ENCODE measurements at places on chromosomes 7 and 10.
A peak's percentile ranks its signal among the peaks of the same experiment; 100 is the strongest.

DNA sequence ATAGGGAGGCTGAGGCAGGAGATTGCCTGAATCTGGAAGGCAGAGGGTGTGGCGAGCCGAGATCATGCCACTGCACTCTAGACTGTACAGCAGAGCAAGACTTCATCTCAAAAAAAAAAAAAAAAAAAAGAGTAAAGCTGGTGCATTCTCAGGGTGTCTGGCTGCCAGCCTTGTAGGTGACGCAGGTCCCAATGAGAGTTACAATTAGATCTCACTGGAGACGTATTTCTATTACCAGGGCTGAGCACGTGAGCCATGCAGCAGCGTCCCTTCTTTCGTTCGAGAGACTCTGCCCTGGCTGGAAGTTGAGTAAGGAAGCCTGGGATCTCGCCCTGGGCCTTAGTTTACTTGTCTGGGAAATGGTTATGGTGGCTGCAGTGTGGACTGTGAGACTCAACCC is 22.4 kb upstream of the ZMIZ1 start:
- DNase-seq: no peak

DNA sequence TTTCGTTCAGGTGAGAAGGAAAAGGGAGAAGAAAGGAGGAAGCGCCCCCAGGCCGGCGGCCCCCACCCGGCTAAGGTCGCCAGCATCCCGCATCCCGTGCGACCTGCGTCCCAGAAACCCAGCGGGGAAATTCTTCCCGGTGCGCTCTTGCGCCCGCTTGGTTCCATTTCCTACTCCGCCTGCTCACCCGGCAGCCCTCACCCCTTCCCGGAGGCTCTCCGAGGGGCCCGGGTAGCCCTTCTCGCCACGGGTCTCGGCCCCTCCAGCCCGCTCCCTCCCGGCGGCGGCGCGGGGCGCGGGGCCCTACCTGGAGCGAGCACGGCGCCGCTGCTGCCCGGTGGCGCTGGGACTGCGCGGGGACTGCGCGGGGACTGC is at the start of gene PRKCQ:
Gene PRKCQ (minus strand): TSS at position 373 of the 375 bp plus-strand sequence. CDS start 65,141 bp downstream, outside the sequence.
- DNase-seq: no peak

DNA sequence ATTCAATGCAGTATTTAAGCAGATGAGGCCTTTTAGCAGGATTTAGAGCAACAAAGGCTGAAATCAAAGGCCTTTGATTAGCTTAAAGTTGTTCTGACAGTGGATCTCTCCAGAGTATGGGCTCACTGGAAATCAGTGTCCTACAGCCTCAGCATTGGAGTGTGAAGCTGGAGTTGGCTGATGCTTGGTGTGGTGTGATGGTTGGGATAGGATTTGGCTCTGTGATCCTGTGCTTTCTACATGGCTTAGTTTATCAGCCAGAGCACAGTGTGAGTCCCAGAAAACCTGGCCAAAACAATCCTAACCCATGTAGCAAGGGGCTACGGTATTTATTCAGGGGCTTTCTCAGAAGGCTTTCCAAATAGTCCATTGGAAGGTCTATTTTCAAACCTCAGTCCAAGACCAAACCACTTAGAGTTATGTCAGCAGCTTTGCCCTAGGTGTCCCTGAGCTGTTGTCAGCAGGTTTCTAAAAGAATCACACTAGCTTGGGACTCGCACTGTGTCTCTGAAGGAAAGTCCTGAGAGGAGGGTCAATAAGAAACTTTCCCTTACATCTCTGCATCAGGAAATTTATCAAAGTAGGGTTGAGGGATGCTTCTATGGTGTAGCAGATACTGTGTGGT is 65.4 kb upstream of the ANKRD1 start:
- DNase-seq: no peak

- DNase-seq: no peak
Measured at GRCh38 chr7:158395780-158396278, 191.8 kb downstream of the PTPRN2 start.

GRCh38 chr7:45394117-45394708 is 180.0 kb upstream of the ADCY1 start:
- DNase-seq: no peak

DNA sequence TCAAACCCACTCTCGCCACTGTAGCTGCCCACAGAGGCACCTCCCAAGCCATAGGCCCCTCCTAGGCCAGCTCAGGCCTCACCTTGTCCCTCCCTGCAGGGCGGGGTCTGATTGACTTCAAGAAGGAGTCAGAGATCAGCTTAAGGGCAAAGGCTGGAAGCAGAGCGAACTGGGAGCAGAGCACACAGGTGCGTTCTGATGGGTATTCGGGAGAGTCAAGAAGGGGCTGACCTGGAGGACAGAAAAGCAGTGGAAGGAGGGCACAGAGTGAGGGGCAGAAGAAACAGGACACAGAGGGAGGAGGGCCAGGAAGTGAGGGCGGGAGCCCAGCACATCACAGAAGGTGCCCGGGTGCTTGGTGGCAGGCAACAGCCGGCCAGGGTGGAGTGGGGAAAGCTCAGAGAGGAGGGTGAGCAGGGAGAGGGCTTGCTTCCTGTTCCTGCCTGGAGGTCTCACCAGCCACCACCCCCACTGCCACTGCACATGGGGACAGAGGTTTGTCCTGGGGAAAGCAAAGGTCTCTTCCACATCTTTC is at the start of gene AOC1:
Gene AOC1 (plus strand): TSS at position 147 of the 535 bp plus-strand sequence. CDS start 3,954 bp downstream, outside the sequence.
- peak; percentile 11 for DNase-seq

- DNase-seq: peak; percentile 84
Measured at GRCh38 chr7:155357573-155358041, 59.9 kb downstream of the INSIG1 start.

DNA sequence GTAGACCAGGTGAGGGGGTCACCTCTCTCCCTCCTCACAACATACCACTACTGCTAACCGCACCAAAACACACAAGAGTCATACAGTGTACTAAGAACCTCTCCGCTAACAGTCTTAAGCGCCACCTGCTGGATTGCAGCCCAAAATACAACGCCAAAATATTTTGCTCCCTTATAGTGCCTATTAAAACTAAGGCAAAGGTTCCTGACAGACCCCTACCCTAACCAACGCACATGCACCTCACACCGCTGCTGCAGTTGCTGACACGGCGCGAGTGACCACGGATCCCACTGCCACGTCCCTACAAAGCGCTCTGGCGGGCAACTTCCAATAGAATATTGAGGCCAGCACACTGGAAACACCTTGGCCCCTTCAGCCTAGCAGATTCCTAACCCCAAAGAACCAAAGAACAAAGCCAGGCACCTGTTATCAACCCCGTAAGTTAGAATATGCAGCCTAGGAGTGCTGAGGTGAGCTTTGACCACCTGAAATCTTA is 563.6 kb upstream of the SEMA3D start:
- peak; percentile 27 for DNase-seq

DNA sequence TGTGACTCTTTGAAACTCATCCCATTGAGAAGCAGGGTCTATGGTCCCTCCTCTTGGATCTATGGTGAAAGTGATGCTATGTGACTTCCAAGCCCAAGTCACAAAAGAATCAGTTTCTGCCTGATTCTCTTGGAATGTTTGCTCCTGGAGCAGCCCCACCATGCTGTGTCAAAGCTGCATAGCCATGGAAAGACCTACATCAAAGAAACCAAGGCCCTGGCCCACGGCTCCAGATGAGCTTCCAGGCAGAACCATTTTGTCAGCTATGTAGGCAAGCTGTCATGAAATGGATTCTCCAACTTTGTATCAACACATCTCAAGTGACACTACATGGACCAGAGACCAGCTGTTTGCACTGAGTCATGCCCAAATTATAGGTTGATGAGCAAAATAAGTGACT is 77.0 kb downstream of the AASS start:
- DNase-seq: no peak

- peak; percentile 45 for DNase-seq
Measured at GRCh38 chr7:130273081-130273932, 6.6 kb downstream of the CPA2 start.

- DNase-seq: peak; percentile 67
Measured at GRCh38 chr7:127347567-127348246, 44.8 kb downstream of the ZNF800 start.

GRCh38 chr10:110007701-110008517 is at the start of gene ADD3:
ADD3 (plus strand) TSS chr10:110007984; CDS start chr10:110100654, 92,670 bp downstream.
- DNase-seq: peak; percentile 69

GRCh38 chr7:20787660-20788419 is 1.2 kb upstream of the SP8 start:
- DNase-seq: no peak

- DNase-seq: no peak
Measured at GRCh38 chr7:117090791-117091190, 137.5 kb downstream of the ST7 start.

Data from inflammatory macrophage treated with lipopolysaccharide for 1 hour (primary cell).